Ammon's horn (tissue), 1 donor: ENCODE measurements at places on chromosomes 5 and 9.

DNA sequence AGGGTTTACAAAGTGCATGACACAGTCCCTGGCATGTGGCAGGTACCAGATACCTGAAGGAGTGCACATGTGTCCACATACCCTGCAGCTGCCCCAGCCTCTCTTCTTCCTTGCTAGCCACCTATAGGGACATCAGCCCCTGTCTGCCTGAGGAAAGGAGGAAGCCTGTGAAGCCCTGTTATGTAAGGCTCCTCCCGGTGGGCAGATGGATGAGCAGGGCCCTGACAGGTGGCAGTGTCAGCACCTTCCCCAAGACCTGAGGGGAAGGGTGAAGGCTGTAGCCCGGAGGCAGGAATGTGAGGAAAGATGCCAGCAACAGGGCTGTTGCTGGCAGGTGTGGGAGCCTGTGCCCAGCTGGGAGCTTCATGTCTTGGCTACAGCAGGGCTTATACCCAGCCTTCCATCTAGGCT is 21.7 kb downstream of the TCF7 start:
- DNase-seq: no peak

DNA sequence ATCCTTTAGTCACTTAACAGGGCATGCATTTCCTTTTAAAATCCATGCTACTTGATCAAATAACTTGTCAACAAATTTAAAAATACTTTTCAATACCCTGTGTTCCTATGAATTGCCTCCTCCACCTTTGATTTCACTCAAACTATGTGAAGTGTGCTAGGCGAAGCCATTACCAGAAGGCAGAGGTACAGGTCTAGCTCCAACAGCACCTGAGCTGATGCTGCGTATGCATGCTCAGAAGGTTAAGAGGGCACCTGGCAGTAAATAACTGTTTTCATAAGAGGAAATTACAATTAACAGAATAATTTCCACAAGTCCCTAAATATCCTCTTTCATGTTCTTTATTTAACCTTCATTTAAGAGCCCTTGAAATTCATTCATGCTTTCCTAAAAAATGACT is 251.8 kb downstream of the EFNA5 start:
- no peak for DNase-seq

GRCh38 chr5:129246088-129246487 is 151.5 kb downstream of the ISOC1 start:
- no peak for DNase-seq

DNA sequence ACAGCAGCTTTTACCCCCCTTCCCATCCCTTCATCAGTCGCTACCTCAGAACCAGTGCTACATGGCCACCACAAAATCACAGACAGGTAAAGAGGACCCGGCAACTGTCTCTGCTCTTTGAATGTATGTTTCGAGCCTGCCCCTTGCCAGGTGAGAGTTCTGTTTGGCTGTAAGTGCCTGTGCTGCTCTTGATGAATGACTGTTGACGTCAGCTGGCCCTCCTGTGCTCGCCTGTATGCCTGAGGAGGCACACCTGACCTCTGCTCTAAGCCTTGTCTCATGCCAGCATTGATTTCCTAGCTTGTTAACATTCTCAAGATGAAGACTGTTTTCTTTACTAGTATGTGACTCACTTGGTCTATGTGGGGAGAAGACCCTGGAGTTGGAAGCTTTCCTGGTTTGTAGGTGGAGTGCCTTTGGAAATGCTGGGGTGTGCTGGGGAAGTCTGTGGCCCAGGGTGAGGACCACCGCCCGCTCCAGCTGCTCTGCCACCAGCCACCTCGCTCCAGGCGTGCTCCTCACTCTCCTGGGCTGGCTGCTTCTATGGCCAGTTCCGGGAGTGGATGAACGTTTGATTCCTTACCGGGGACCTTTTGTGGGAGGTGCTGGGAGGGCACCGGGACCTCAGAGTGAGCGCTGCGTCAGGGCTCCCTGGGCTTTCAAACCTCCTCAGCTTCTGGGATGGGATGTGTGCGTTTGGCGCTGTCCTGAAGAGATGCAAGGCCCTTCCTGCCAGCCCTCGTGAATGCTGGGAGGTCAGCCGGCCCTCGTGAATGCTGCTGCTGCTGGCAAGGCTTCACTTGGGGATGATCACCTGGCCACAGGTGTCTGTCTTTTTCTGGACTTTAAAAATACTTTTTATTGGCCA is 109.9 kb downstream of the EHMT1 start:
- no peak for DNase-seq

- no peak for DNase-seq
These were observed 219.9 kb upstream of the GLRA1 start for GRCh38 chr5:152144556-152144955.

DNA sequence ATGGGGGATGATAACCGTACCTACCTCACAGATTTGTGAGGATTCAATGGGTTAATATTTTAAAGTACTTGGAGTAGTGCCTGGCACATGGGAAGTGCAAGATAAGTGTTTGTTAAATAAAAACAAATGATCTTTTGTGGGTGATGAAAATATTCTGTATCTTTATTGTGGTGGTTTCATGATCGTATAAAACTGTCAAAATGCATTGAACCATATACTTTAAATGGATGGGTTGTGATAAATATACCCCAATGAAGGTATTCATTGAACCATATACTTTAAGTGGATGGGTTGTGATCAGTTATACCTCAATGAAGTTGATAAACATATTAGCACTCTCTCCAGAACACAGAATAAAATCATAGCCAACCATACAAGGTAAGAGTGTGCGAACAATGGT is 234.5 kb downstream of the CRB2 start:
- DNase-seq: no peak

- no peak for DNase-seq
These were observed 659.9 kb downstream of the ISL1 start for GRCh38 chr5:52043137-52043536.

GRCh38 chr9:22623236-22623635 is 176.6 kb downstream of the DMRTA1 start:
- no peak for DNase-seq

DNA sequence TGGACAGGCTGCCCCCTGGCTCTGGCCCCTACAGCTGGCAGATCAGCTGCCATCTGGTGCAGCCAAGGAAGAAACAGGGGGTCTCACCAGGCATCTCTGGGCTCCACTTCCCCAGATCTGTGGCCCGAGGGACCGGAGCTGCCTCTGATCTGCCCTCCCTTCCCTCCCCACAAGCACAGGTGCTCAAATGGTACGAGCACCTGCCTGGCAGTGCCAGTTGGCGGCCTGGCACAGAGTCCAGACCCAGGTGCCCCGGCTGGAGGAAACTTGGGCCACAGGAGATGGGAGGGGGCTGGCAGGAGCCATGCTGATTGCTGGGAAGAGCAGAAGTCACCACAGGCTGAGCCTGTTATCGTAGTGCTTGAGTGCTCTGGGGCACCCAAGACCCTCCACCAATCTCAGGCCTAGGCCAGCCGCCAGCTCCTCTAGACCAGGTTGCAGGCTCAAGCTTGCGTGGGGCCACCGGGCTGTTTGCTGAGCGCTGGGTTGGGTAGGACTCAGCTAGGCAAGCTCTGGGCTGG is 5.0 kb upstream of the CAMK2A start:
- no peak for DNase-seq

DNA sequence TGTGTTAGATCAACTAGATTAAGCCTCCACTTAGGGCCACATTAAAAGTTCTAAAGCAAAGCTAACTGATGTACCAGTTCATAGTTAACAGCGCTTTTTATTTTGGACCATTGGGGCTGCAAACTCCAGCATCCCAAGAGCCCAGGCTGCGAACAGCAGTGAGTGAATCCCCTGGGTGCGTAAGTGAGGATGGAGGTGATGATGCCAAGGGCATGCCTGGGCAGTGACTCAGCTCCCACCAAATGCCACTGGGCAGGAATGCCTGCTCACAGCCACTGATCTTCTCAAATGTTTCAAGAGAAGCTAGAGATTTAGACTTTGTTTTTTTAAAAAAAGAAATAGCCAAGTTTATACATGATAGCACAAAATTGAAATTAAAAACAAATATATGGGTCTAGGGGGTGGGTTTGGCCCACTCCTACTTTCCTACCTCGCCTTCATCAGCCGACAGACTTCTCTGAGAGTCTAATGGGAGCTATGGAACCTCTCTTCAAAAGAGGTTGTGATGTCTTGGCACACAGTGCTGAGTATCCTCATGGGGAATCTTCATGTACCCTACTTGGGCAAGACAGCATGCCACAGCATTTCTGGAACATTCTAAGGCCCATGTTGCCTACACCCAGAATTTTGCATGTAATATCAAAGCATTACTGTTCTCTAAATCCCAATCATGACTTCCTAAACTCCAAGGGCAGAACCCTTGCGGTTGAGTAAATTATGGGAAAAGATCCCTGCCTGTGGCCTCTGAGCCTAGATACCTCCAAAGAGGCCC is 398.1 kb downstream of the EBF1 start:
- no peak for DNase-seq

DNA sequence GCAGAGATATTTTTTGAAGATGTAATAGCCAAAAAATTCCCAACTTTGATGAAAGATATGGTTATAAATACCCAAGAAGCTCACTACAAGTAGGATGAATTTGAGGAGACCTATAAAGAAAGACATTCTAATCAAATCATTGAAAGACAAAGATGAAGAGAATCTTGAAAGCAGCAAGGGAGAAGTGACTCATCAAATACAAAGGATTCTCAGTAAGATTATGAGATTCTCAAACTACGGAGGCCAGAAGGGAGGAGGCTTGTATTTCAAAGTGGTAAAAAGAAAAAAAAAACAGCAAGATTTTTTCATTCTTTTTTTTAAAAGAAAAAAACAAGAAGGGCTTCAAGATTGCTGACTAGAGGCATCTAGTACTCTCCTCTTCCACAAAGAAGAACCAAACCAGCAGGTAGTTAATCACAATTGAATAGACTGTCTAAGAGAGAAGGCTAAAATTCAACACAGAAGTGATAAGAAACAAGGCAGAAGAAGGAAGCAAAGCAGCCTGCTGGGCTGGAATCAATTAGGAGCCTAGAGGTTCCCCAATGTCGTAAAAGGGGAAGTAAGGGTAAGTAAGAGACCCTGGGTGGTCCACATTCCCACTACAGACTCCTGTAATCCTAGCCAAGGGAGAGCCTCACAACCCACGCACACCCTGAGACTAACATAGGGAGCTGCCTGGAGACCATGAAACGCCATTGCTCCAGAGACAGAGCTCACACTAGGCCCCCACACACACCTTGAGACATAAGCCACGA is 59.1 kb upstream of the NIPAL4 start:
- no peak for DNase-seq

DNA sequence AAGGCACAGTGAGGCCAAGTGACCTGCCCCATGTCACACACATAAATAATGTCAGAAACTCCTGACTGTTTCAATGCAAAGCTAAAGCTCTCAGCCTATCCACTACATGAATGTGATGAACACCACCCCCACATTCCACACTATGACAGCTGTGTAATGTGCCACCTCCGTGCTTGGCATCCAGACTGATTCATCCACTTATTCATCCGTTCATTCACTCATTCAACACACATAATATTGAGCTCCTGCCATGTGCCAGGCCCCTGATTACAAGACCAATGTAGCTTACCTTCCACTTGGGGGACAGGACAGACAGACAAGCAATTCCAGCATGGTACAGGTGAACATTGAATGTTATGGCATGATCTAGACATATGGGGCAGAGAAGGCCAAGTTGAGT is 46.2 kb upstream of the FABP6 start:
- peak; percentile 78 for DNase-seq

- DNase-seq: no peak
These were observed 1982.2 kb upstream of the C9orf72 start for GRCh38 chr9:29555502-29555901.

DNA sequence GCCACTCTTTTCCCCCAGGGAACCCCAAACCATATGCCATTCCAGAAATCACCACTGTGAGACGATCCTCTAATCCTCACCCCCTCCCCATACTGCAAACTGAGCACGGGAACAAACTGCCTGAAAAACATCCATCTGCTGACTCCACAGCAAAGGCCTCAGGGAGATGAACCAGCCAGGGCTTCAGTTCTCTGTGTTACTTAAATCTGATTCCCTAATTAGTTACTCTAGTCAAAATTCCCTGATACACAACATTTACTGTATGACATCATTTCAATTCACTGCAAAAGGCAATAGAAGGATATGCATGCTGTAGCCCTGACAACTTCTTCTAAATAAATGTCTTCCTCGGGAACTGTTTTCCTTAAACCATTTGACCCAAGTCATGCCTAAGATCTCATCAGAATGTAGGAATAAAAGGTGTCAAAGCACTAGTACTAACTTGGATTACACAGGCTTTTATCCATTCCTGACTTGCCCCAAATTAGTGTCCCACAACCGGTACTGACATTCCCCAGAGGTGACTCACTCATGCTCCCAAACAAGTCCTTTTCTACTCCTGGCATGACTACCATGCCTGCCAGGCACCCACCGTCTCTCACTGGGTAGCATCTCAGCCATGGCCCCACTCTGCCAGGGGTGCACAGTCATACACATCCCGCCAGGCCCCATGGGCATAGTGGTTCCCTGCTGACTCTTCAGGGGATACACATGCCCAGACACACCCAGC is 35.0 kb downstream of the MTX3 start:
- DNase-seq: no peak

- no peak for DNase-seq
These were observed 84.9 kb upstream of the HSPA9 start for GRCh38 chr5:138660051-138660572.

DNA sequence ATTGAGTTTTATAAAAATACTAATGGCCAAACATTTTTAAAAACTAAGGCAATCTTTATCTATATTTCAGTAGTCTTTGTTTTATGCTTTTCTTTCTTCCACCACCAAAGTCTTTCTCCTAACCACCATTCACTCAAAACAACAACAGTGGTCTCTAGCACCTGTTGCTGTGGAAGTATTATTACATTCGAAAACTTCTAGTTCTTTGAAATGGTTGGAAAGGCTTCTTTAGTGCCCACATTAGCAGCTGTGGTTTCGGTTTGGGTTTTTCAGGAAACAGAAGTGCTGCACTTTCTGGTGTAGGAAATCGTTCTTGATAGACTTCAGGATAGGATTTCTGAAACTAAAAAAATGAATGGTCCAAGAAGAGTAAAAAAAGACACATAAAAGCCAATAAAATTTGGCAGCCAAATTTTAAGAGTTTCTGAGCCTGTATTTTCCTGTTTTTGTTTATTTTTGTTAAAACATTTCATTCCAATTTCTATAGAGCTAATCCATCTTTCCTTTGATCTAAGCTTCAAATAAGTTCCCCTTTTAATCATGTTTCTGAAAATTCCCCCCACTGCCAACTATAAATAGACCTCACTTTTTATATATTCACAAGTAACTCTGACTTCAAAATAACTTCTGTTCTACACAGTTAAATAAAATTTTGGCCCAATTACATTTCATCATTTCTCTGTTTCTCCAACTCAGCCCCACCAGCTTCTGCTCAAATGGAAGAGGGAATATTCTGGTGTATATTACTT is 102.2 kb downstream of the DEPDC1B start:
- peak; percentile 14 for DNase-seq

DNA sequence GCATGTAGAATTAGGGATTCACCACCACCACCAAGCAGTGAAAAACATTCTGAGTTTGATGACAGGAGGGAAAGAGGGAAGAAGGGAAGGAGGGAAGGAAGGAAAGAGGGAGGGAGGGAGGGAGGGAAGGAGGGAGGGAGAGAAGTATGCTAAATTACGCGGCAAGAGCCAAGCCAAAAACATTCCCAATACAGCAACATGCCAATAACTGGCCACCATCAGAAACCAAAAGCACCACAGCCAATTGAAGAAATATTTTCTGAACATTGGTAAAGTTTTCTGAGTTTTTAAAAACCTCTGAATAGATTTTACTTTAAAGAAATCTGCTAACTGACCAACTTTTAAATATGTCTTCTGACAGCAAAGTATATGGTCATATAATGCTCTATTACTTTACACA is 36.0 kb downstream of the FNIP1 start:
- no peak for DNase-seq

- DNase-seq: no peak
These were observed 65.8 kb upstream of the BRINP1 start for GRCh38 chr9:119435076-119435475.
